ENCODE measurements at places on chromosomes 6 and 20.

- peak; percentile 18 for DNase-seq
Observed at GRCh38 chr20:3221398-3222226, 12.3 kb downstream of the ITPA start.

DNA sequence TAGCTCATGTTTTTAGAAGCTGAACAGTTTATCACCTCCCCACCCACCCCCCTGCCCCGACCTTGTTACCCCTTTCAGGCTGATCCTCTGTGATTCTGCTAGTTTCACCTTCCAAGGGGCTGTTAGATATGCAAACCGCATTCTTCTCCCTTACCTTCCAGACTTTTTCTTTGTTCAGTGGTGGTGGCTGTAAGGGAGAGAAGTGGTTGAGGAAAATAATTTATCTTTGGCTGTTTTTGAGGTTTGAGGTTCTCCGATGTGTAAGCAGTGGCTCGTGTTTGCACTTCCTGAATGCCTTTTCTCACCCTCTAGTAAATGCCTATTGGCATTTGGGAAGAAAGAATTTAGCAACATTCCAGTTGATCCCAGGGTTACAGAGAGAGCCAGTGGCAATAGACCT is 69.4 kb upstream of the KCNG1 start:
- DNase-seq: no peak

- DNase-seq: no peak
Observed at GRCh38 chr6:37149745-37150144, 20.2 kb upstream of the PIM1 start.

- DNase-seq: no peak
Observed at GRCh38 chr20:63903796-63904561, 9.1 kb downstream of the DNAJC5 start.

- DNase-seq: no peak
Observed at GRCh38 chr6:130115036-130115435, 96.7 kb downstream of the L3MBTL3 start.

DNA sequence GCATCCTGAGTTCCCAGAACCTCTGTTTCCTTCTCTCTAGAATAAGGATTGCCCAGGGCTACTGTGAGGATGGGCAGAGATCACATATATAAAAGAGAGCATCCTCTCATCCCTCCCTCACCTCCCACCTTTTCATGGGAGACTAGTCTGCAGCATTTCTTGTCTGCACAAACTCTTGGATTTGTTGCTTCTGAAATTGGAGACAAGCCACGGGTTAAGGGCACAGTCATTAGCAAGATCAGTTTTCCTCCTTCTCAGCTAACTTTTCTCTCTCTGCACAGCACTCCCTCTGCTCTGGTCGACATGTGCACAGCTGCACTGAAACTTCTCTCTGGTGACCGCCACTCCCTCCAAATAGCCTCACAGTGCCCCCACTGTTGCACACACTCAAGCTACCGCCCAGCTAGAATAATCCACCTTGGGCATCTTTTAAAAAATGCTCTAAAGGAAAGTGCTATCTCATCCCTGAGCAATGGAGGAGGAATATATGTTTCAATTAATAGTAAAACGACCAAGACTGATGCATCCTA is 50.9 kb upstream of the DUSP22 start:
- DNase-seq: no peak

DNA sequence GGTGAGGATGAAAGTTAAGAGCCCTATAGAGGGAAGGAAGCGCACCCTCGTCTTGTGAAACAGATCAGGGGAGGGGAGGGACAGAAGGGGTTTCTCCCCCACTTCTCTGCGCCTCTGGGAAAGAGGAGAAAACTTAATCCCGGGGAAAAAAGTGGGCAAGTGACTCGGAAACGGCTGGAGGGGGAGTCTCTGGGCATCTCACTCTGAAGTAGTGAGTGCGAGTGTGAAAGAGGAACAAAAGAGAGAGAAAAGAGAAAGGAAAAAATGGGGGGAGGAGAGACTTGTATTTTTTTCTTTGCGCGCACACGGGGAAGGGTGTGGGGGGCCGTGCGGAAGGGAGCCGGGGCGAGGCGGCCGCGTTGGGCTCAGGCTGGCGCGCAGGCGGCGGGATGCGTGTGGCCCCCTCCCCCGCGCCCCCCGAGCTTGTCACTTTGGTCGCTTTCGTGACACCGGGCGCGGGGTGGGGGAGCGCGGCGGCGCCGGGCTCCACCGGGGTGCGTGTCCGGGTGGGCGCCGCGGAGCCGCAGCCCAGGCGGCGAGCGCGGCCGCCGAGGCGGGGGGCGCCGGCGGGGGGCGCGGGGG is 454 bp downstream of the L3MBTL3 start:
- DNase-seq: peak; percentile 69

GRCh38 chr20:54172532-54172855 is 1.3 kb downstream of the CYP24A1 start:
- no peak for DNase-seq

DNA sequence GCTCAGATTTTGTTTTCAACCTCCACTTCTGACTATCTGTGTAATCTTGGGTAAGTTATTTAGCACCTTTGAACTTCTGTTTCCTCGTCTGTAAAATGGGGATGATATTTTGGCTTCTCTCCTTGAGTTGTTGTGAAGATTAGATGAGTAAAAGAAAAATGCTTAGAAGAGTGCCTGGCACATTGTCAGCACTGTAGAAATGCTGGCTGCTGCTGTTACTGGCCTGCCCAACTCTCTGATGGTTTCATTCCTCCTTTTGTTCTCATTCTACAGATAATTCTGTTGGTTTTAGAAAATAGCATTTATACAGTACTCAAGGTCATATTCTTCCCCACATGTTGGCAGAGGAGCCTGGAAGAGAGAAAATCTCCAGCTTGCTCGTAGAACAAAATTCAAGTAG is 547.2 kb upstream of the JAG1 start:
- no peak for DNase-seq

- no peak for DNase-seq
Observed at GRCh38 chr6:124078169-124078568, 274.5 kb downstream of the NKAIN2 start.

DNA sequence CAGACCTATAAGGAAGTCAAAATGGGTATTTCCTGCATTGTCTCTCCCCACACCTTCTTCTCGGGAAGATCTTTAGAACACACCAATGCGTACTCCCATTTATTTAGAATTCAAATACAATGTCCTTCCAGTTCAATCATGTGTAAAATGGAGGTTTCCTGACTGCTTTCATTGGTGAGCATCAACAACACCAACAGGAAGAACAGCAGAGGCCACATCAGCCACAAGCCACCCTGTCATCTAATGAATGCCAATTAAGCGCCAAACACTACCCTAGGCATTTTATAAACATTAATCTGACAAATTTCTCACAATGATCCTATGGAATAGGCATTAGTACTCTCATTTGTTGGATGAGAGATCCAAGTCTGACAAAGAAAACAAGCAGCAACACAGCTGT is 68.4 kb upstream of the SMLR1 start:
- DNase-seq: no peak

DNA sequence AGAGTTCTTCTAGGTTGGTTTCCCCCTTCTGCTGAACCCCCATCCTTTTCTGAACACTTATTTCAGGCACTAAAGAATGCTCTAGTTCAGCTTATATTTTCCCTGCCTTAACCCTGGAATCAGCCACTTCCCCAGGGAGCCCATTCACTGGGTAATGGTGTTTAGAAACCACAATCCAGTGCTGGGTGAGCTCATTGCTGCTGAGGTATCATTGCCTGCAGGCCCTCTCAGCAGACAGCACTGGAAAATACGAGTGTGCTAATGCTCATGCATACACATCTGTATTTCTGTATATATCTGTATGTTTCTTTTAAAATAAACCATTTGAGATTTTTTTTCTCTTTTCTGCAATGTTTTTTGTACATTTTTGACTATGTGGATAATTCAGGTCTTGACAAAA is 27.0 kb downstream of the OSBPL2 start:
- no peak for DNase-seq

DNA sequence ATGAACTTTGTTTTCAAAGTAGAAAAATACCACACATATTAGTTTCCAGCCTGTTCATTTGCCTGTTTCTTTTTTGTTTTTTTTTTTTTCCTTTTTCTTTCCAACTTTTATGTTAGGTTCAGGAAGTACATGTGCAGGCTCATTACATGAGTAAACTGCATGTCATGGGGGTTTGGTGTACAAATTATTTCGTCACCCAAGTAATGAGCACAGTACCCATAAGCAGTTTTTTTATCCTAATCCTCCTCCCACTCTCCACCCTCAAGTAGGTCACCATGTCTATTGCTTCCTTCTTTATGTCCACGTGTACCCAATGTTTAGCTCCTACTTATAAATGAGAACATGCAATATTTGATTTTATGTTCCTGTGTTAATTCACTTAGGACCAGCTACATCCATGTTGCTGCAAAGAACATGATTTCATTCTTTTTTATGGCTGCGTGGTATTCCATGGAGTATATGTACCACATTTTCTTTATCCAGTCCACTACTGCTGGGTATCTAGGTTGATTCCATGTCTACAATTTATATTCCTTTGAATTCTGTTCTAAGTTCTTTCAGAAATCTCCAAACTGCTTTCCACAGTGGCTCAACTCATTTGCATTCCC is 31.8 kb downstream of the SNX14 start:
- DNase-seq: no peak

- DNase-seq: no peak
Observed at GRCh38 chr20:1189827-1190226, 5.0 kb upstream of the TMEM74B start.

DNA sequence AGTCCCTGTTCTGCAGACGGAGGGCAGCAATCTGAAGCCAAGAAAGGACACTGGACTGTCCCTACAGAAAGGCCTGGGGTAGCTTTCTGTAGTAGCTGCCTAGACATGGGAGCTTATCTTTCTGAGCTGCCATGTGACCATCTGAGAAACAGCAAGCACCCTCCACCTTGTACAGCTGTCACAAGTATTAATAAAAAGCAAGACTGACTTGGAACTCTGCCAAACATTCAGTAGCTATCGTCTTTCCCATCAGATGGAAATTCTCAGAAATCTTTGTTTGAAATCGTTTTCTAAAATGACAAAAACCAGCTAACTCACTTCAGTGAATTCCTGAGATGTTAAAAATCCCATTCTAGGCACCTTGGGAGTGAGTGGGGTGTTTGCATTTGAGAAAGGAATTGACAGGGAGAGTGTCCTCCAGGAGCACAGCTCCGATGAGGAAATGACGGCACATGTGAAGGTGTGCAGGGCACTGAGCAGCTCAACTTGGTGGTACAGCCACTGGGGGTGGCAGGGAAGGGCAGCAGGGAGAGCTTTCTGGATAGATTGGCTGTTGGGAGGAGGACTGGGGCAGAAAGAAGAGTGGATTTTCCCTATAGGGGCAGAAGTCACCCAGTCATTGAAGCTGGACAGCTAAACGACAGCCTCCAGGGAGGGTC is 24.5 kb downstream of the ACSS1 start:
- DNase-seq: no peak

- no peak for DNase-seq
Observed at GRCh38 chr6:111952821-111953540, 79.7 kb upstream of the FYN start.

DNA sequence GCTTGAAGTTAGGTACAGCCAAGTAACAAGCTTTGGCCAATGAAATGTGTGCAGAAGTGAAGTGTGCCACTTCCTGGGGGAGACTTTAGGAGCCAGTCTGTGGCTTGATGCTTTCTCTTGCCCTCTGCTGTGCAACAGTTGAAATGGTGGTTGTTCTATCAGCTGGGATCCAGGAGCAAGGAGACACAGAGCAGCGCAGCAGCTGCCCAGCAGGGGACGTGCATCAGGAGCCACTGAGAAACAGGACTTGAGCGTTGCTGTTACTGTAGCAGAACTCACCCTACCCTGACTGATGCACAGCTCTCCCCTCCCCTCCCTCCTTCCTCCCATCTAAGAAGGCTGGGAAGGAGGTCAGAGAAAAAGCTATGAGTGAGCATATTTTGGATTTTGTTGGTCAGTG is 18.9 kb upstream of the CCN5 start:
- peak; percentile 37 for DNase-seq

GRCh38 chr6:18302561-18303439 is 38.5 kb upstream of the DEK start:
- DNase-seq: peak; percentile 54

DNA sequence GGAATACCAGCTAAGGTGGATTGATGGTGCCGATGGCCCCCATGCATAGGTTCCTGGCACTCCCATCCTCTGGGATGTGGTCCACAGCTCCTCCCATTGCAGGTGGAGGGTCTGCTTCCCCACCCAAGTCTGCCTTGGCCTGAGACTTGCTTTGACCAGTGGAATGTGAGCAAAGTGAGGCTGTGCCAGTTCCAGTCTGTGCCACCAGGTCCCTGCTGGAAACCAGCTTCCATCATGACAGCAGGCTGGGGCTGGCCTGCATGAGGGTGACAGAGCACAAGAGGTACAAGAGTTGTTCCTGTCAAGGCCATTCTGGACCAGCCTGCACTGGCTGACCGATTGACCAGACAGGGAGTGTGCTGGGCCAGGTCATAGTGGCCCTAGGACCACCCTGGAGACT is 27.0 kb upstream of the CCR6 start:
- DNase-seq: no peak
